ENCODE measurements at places on chromosomes 5 and 9. TPM values are rescaled to one million over a fixed set of nuclear protein-coding genes. Genes with fewer than 3 reads are reported as not detected.

The SHOC1 gene
- not detected for polyA plus RNA-seq

GRCh38 chr9:125262294-125262991, 817 bp downstream of the GAPVD1 start:
- no peak for DNase-seq

The SEMA4D gene
- 4.8 TPM for polyA plus RNA-seq

The AJM1 gene
- polyA plus RNA-seq: 2.6 TPM

The RNF208 gene
- 2.7 TPM for polyA plus RNA-seq

DNA sequence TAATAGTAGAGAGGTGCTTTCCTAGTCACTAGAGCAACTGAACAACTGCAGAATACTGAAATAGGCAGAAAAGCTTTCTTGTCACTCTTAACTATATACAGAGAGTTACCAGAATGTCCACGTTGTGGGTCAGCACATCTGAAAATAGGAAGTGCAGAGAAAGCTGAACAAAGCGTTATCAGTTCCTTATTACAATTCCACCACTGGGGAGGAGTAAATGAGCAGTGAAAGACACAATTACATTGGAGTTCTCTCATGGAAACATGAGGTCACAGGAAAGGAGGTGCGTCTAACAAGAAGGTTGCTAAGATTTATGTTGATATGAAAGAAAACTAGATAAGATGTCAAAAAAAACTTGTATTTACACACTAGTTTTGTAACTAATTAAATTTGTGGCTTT, 461.9 kb upstream of the COX7C start:
- DNase-seq: no peak

DNA sequence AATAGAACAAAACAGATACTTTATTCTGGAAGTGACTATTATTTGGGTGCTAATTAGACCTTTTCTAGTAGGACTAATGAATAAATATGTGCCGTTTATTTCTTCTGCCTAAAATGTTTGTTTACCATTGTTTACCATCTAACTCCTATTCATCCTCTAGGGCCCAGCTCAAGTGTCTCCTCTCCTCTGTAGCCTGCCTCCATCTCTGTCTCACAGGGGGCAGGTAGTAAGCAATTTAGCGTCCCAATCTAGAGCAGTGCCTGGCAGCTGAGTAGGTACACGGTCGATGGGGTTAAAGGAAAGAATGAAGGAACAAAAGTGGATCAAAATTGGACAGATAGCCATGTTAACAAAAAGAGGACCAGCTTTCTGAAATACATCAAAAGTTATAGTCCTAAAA, 230.9 kb downstream of the SLF1 start:
- DNase-seq: no peak

- no peak for DNase-seq
Observed at GRCh38 chr5:138024117-138024516, 8.8 kb downstream of the FAM13B start.

The ITK gene
- not detected for polyA plus RNA-seq

DNA sequence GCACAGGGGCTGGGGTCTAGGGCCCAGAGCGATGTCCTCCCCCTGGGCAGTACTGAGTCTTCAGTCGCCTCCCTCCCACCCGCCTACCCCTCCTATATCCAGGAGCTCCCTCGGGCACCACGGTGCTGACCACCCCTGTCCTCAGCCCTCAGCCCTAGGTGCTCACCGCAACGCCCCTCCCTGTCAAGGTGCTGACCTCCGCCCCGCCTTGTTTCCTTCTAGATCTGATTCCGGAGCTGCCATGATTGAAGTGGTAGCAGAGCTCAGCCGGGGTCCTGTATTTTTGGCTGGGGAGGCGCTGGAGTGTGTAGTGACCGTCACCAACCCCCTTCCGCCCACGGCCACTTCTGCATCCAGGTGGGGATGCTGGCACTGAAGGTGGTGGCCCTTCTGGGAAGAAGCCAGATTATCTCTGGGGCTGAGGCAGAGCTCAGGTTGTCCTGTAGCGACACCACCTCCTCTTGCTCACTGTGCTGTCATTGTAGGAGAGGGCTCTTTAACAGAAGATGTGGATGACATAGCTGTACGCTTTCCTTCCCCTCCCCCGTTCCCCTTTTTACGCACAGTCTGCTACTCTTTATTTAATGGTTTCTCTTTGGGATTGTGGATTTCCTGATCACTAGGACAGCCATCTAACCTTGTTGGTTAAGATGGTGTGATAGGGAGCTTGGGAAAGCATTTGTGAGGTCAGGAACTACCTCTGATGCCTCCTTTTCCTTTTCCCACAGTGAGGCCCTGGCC, 598 bp downstream of the RGP1 start:
- no peak for DNase-seq

DNA sequence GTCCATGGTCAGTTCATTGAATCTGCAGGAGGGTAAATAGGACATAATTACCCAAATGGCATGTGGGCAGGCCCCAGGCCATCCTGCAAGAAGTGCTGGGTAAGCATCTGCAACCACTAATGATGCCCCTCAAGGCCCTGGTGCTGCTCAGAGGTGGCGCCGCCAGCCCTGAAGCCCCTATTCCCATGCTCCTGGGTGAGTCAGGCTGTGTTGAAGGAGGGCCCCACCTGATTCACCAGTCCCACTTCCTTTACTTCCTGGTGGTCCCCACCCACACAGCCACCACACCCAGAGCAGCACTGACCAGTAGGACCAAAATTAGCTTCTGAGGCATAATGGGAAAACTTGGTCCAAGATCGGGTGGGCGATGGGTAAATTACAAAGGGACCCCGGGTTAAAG, 120.4 kb upstream of the SPRY4 start:
- DNase-seq: no peak

DNA sequence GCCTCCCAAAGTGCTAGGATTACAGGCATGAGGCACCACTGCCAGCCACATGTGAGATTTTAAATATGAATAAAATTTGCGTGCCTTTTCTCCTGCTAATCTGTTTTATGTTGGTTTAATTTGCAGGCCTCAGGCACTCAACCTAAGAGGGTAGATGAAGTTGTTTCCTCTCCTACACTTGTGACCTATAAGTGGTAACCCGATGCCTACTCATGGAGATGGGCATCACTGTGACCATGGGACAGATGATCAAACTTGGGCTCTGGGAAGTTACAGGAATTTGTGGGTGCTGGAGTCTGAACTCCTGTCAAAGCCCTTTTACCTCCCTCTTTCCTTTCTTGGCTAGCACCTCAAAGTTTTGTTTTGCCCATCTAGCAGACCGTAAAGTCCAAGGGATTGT, 1.1 kb downstream of the SLC28A3 start:
- no peak for DNase-seq

GRCh38 chr5:142548739-142549275, 137.1 kb downstream of the FGF1 start:
- peak; percentile 87 for DNase-seq

DNA sequence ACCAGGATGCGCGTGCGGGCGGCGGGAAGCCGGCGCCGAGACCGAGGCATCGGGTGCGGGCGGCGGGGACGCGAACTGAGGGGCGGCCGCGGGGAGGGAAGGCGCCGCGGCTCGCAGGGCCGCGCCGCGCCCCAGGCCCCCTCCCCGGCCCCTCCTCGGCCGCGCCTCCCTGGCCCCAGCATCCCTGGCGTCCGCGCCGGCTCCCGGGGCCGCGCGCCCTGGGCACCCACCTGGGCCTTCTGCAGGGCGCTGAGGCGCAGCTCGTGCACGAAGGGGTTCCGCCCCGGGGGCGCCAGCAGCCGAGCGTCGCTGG, 324 bp downstream of the LPCAT1 start:
- peak; percentile 83 for DNase-seq

DNA sequence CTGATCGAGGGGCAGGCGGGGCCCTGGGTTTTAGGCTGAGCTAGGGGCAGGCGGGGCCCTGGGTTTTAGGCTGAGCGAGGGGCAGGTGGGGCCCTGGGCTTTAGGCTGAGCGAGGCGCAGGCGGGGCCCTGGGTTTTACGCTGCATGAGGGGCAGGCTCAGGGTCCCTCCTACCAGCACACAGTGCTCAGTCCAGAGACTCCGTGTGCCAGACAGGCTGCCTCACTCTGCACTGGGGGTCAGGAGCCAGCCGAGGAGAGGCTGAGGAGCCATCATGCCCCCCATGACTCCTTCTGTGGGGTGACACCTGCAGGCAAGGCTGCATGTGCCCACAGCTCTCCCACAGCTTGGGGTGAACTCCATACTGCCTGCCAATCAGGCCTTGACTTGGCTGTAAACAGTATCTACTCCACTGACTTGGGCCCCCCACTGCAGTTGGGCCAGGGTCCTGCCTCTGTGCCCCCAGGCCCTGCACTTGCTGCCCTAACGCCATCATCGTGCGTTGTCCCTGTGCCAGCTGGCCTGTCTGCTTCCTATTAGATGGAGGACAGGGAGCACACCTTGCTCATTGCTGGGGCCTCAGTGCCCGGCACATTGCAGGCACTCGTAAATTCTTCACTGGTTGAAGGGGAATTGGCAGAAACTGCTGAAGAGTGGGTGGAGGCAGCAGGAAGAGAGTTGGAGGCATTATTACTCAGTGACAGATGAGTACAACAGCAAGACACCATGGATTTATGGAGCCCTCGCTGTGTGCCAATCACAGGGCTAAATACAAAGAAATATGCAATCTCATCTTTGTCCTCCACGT, 78.6 kb downstream of the AMBP start:
- no peak for DNase-seq

The SV2C gene
- 0.05 TPM for polyA plus RNA-seq

The RASEF gene
- not detected for polyA plus RNA-seq

DNA sequence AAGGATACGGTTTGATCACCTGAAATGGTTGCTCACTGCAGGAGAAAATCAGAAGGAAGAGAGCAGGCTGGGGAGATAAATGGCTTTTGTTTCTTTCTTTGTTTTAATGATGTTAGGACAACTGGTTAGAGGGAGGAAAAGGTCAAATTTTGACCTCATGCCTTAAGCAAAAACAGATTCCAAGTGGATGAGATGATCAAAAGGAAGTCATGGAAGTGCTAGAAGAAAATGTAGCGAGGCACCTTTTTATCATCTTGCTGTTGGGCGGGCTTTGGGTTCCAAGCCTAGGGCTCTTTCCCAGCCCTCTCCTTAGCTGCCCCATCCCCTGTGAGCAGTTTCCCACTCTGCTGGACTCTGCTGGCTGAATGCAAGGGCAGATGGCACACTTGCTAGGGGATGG, 127.9 kb downstream of the ADAMTS2 start:
- no peak for DNase-seq

The BNC2 gene
- 9.6 TPM for polyA plus RNA-seq

The COL15A1 gene
- 0.84 TPM for polyA plus RNA-seq

GRCh38 chr5:62328772-62329491, 22.9 kb downstream of the KIF2A start:
- no peak for DNase-seq

GRCh38 chr5:112436144-112436543, 17.1 kb upstream of the EPB41L4A start:
- DNase-seq: no peak

The PCDHGA8 gene
- 0.12 TPM for polyA plus RNA-seq

DNA sequence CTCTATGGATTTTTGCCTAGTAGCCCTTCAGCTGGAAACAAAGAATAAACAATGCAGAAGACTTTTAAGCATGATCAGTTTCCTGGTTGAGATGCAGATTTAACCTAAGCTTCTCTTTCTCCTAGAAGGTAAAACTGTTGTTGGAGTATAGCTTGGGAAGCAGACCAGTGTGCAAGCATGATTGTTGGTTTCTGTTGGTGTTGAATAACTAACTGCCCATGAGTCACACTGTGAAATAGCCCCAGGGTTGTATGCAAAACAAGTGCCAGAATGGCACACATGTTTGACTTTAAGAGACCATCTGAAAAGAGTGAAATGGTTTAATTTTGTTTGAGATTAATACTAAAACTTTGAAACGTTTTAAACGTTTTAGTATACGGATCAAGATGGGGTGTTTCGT, 227.1 kb downstream of the ARHGEF28 start:
- no peak for DNase-seq

GRCh38 chr9:84686068-84686467, 16.5 kb downstream of the NTRK2 start:
- DNase-seq: no peak

DNA sequence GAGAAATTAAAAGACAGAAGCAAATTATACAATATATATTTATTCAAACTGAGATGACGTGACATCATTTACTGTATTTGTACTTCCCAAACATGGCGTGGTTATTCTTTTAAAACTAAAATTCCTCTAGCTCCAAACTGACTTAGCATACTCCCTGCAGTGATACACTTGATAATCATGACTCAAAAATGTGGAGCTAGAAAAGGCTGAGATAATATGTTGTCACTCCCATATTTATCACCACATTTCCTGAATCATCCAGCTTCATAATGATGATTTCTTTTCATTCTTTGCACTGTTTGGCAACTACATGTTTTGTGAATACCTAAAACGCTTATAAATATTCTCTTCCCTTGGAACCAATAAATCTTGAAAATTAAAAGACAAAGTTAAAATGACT, 341.0 kb downstream of the EBF1 start:
- DNase-seq: no peak

GRCh38 chr5:144567421-144567780, 396.7 kb downstream of the KCTD16 start:
- DNase-seq: no peak

Measured in SK-N-SH (cell line).